ENCODE measurements at places on chromosomes 3 and 15. TPM values are rescaled to one million over a fixed set of nuclear protein-coding genes. Genes with fewer than 3 reads are reported as not detected.

Gene ARNT2
- 8.1 TPM for total RNA-seq

Gene FEZF2
- total RNA-seq = not detected

Gene FRMD5
- 0.49 TPM for total RNA-seq

Gene PPP2R3A
- 15.5 TPM for total RNA-seq

Gene FBXO40
- total RNA-seq = not detected

Gene PIERCE2
- total RNA-seq = not detected

Gene GOLGA6L1
- not detected for total RNA-seq

Gene TTLL13
- total RNA-seq = not detected

Gene CHRD
- total RNA-seq = 32.7 TPM

Gene CSK
- 26.3 TPM for total RNA-seq

Gene NFKBIZ
- 136 TPM for total RNA-seq

GRCh38 chr3:151871639-151872468 is 1.6 kb upstream of the SUCNR1 start:
- H3K4me1 ChIP-seq = peaks cover 19% of the 10 kb centered on the region
- no peak overlapping the region for H3K27ac ChIP-seq
- DNase-seq = no peak

DNA sequence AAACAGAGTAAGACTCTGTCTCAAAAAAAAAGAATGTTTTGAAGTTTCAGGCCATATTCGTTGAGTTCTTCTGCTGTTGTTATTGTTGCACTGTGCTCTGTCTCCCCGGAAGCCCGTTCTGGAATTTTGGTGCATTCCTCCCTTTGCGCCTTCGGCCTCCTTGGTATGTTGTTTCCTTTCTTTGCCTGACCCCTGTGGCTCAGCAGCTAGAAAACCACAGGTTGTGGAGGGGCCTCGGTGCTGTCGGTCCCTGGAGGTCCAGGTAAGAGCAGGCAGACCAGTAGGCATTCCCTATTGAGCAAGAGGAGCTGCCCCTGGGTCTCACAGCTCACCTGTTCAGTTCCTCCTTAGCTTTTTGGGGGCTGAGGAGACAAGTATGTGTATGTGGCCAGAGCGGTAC is 51.0 kb upstream of the DLG1 start:
- no peaks in the 10 kb centered on the region for H3K36me3 ChIP-seq
- H3K4me3 ChIP-seq = no peak overlapping the region
- H3K27me3 ChIP-seq = no peaks in the 10 kb centered on the region
- H3K27ac ChIP-seq = no peak overlapping the region
- DNase-seq = no peak

- no peak overlapping the region for H3K27ac ChIP-seq
- no peaks in the 10 kb centered on the region for H3K4me1 ChIP-seq
- DNase-seq = no peak
Measured at GRCh38 chr3:40930131-40930538, 269.2 kb upstream of the CTNNB1 start.

DNA sequence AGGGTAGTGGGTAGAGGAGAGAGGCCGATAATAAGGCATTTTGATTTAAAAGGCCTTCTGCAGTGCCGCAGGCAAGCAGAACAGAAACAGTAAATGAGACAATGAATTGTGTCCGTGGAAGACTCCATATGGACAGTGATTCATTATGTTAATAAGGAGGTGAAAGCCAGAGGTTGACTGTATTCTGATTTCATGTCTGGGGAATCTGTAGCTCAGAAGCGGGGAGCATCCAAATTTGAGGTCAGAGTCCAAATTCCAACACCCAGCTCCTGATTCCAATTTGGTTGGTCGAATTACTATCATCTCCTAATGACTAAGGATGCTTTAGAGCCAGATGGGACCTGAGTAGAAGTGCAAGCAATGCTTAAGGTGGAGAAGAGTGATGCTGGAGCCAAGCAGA is 1.0 kb upstream of the TBC1D21 start:
- H3K36me3 ChIP-seq = no peaks in the 10 kb centered on the region
- H3K27ac ChIP-seq = no peak overlapping the region
- no peak for DNase-seq
- H3K4me3 ChIP-seq = no peak overlapping the region

- no peaks in the 10 kb centered on the region for H3K36me3 ChIP-seq
- no peaks in the 10 kb centered on the region for H3K27me3 ChIP-seq
- H3K27ac ChIP-seq = no peak overlapping the region
- H3K4me3 ChIP-seq = no peak overlapping the region
Measured at GRCh38 chr3:28637742-28638141, 289.1 kb upstream of the AZI2 start.

- no peak for DNase-seq
- H3K4me3 ChIP-seq = no peak overlapping the region
- no peak overlapping the region for H3K27ac ChIP-seq
- H3K4me1 ChIP-seq = no peaks in the 10 kb centered on the region
Measured at GRCh38 chr3:74591342-74591741, 23.1 kb downstream of the CNTN3 start.

- H3K4me3 ChIP-seq = no peak overlapping the region
- H3K27me3 ChIP-seq = no peaks in the 10 kb centered on the region
- no peak for DNase-seq
Measured at GRCh38 chr3:153574445-153574844, 412.4 kb downstream of the RAP2B start.

GRCh38 chr15:70185251-70185711 is 87.6 kb upstream of the TLE3 start:
- no peaks in the 10 kb centered on the region for H3K27me3 ChIP-seq
- no peaks in the 10 kb centered on the region for H3K4me1 ChIP-seq
- no peak for DNase-seq
- no peak overlapping the region for H3K27ac ChIP-seq

- H3K27me3 ChIP-seq = no peaks in the 10 kb centered on the region
- no peak overlapping the region for H3K27ac ChIP-seq
- no peaks in the 10 kb centered on the region for H3K4me1 ChIP-seq
- H3K36me3 ChIP-seq = no peaks in the 10 kb centered on the region
Measured at GRCh38 chr15:35126236-35126635, 41.1 kb upstream of the NANOGP8 start.

DNA sequence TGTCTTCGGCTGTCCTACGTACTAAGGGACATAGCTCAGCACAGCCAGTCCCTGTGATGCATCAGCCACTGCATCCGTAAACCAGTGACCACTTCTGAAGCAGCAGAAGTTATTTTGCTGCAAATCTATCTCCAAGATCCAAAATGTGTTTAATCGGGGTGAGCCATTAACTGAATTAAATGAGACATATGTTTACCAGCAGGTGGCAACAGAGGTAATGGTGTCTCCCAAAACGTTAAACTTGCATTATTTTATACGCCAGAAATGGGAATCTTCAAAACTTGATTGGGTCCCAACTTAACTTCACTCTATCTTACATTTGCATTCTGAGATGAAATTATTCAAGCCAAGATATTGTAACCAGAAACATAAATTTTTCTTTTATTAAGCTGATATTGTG is 75.3 kb upstream of the BOC start:
- H3K36me3 ChIP-seq = no peaks in the 10 kb centered on the region
- H3K27me3 ChIP-seq = no peaks in the 10 kb centered on the region
- H3K4me3 ChIP-seq = no peak overlapping the region

DNA sequence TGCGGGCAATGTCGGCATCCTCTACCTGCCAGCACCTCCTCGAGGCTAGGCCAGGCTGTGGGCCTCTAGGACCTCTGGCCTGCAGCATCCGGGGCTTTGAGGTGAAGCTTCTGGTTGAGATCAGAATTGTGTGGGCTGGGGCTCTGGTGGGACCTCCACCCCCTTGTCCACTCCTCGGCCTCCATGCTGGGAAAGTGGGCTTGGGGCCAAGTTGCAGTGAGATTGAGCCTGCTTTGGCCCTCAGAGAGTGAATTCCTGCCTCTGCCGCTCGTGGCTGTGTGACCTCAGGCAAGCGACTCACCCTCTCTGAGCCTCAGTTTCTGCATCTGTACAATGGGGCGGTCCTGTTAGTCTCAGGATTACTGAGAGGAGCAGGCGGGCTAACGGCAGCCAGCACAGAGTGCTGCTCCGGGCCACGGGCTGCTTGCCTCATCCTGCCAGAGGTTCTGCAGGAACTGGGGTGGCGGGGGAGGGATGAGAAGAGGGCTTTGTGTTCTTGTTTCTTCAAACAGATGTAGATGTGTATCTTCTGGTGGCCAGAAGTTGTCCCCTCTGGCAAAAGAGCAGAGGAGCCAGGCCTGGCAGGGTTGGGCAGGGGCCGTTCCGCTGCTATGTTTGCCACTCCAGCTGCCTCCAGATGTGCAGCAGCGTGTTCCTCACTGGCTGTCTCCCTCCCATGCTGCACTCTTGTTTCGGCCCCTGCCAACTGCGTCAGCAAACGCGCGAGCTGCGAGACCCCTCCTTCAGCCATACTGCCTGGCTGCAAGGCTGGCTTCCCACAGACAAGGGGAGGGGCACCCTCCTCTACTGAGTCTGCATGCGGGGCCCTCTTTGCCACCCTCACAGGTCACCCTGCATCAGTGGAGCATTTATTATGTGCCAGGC is 33.7 kb downstream of the FBLN2 start:
- H3K27me3 ChIP-seq = no peaks in the 10 kb centered on the region
- H3K4me3 ChIP-seq = no peak overlapping the region
- no peaks in the 10 kb centered on the region for H3K36me3 ChIP-seq
- no peak for DNase-seq
- peaks cover 49% of the 10 kb centered on the region for H3K4me1 ChIP-seq

DNA sequence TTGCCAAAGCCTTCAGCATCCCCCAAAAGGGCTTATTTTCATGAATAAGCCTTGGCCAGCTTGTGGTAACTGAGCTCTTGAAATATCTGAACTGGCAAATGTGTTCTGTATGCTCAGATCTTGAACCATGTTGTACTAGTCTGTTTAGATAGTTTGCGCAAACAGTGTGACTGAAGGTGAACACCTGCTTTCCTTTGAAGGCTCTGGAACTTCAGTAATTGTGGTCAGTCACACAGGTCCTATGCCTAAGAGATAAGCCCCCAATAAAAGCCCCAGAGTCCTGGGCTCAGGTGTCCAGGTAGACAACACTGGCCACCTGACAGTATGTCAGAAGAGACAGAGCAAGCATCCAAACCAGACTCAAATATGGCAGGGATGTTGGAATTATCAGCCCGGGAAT is 5.4 kb downstream of the TUBGCP5 start:
- no peaks in the 10 kb centered on the region for H3K36me3 ChIP-seq
- H3K4me1 ChIP-seq = peaks cover 15% of the 10 kb centered on the region
- no peak overlapping the region for H3K27ac ChIP-seq
- DNase-seq = no peak
- no peak overlapping the region for H3K4me3 ChIP-seq
- H3K27me3 ChIP-seq = no peaks in the 10 kb centered on the region

- H3K36me3 ChIP-seq = no peaks in the 10 kb centered on the region
- no peak for DNase-seq
- H3K4me3 ChIP-seq = no peak overlapping the region
- H3K27ac ChIP-seq = no peak overlapping the region
- no peaks in the 10 kb centered on the region for H3K4me1 ChIP-seq
Measured at GRCh38 chr3:59249004-59249403, 199.2 kb upstream of the CFAP20DC start.

- H3K27me3 ChIP-seq = no peaks in the 10 kb centered on the region
- no peak overlapping the region for H3K27ac ChIP-seq
- DNase-seq = no peak
- peaks cover 8% of the 10 kb centered on the region for H3K4me1 ChIP-seq
Measured at GRCh38 chr3:77079988-77080610, 40.2 kb downstream of the ROBO2 start.

DNA sequence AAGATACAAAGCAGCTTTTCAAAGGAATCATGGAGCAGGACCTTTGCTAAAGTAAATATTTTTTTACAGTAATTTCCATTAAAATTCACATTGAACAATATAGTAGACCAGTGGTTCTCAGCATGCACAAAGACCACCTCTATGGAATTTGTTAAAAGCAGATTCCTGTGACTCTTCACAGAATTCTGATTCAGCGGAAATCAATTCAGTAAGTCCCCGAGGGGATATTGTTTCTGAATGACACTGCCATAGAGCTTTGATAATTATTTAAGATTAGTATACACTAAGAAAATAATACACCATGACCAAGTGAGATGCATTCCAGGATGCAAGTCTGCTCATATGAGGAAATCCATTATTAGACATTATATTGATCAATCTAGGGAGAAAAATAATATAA is 161.9 kb upstream of the TNIK start:
- no peak overlapping the region for H3K27ac ChIP-seq
- H3K4me3 ChIP-seq = no peak overlapping the region
- DNase-seq = no peak
- no peaks in the 10 kb centered on the region for H3K27me3 ChIP-seq
- no peaks in the 10 kb centered on the region for H3K4me1 ChIP-seq
- H3K36me3 ChIP-seq = no peaks in the 10 kb centered on the region

DNA sequence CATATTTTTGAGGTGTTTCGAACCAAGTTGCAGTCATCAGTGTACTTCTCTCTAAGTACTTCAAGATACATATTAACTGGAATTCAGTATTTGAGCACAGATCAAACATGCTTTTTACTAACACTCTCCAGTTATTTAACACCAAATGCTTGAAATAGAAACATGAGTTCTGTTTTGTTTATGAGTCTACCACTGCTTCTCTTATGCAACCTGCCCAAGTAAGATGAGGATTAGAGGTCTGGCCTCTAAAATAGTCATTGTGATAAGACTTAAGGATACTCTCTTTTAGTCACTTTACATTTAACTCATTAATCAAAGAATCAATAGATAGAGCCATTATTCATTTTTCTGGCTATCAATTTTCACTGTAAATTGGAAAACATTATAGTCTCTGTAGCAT is 156.2 kb upstream of the THRB start:
- H3K4me1 ChIP-seq = no peaks in the 10 kb centered on the region
- H3K4me3 ChIP-seq = no peak overlapping the region
- no peak for DNase-seq
- no peaks in the 10 kb centered on the region for H3K36me3 ChIP-seq

DNA sequence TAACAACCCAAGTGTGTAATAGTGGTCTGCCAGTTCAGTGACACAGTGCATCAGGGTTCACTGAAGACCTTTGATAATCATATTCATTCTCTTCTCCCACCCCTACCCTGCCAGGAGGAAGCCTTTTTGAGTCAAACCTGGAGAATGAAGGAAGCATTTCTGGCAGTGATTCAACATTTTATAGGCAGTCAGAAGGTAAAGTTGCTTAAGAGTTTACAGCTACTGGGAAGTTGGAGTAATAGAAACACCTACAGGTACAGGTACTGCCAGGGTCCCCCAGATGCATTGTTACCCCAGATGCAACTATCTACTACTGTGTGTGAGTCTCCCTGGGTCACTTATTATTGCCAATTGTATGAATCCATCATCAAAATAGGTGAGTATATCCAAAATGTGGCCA is 146.9 kb upstream of the EIF1B start:
- no peaks in the 10 kb centered on the region for H3K27me3 ChIP-seq
- no peaks in the 10 kb centered on the region for H3K4me1 ChIP-seq
- H3K36me3 ChIP-seq = no peaks in the 10 kb centered on the region
- H3K27ac ChIP-seq = no peak overlapping the region
- no peak for DNase-seq

DNA sequence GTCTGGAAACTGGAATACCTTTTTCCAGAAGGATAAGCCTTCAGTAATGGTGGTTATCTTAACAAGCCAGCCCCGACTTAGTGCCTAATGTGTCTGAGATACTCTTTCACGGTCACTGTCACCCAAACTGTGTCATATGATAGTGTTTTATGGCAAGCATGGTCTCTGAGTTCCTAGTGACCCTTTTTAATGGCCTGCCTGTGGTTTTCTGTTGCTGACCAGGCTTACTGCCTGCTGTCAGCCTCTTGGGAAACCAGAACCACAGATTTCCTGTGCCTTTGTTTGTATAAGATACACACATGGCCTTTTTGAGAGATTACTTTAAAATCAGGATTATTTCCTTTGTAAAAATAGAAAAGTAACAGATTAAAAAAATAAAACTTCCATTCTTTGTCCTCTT is 22.4 kb downstream of the HPS3 start:
- no peak for DNase-seq
- H3K27ac ChIP-seq = no peak overlapping the region
- no peak overlapping the region for H3K4me3 ChIP-seq

- no peak overlapping the region for H3K4me3 ChIP-seq
- DNase-seq = no peak
- no peaks in the 10 kb centered on the region for H3K4me1 ChIP-seq
- H3K27ac ChIP-seq = no peak overlapping the region
Measured at GRCh38 chr3:81980596-81981494, 219.4 kb upstream of the GBE1 start.

Measured in vagina (tissue), 2 donors.